ENCODE measurements at places on chromosomes 11 and 22.

DNA sequence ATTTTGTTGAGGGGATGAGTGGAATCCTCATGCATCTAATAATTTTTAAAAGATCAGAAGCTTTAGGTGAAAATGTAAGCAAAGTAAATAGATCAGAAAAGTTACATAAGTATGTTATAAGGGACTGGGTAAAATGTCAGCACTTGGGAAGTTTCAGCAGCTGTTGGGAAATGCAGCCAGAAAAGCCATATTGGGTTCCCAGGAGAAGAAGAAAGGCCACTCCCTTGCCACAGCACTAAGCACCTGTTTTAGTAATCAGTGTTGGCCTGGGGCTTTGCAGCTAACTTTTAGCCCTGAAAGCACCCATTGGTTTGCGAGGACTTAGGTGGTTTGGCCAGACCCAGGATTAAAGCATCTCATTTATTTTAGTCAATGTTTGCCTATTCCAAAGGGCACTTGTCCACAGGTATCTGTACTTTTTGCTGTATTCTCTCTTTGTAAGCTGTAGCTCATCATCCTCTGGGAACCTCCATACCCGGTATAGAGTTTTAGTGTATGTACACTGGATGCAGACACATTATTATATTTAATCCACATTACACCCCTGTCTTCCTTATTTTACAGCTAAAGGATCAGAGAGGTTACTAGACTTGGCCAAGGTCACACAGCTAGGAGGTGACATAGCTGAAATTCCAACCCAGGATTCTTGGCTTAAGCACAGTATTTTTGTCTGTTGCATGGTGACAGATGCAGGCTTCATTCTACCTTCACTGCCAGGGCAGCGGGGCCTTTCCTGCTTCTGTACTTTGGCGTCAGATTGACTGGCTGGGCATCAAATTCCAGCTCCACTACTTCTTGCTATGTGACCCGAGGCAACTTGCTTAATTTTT, 127.7 kb upstream of the SESN3 start:
- DNase-seq, result no peak

- DNase-seq, result no peak
These were observed 13.4 kb downstream of the AP5B1 start for GRCh38 chr11:65767406-65767805.

- no peak for DNase-seq
These were observed 32.8 kb downstream of the KCNQ1OT1 start for GRCh38 chr11:2666828-2667570.

DNA sequence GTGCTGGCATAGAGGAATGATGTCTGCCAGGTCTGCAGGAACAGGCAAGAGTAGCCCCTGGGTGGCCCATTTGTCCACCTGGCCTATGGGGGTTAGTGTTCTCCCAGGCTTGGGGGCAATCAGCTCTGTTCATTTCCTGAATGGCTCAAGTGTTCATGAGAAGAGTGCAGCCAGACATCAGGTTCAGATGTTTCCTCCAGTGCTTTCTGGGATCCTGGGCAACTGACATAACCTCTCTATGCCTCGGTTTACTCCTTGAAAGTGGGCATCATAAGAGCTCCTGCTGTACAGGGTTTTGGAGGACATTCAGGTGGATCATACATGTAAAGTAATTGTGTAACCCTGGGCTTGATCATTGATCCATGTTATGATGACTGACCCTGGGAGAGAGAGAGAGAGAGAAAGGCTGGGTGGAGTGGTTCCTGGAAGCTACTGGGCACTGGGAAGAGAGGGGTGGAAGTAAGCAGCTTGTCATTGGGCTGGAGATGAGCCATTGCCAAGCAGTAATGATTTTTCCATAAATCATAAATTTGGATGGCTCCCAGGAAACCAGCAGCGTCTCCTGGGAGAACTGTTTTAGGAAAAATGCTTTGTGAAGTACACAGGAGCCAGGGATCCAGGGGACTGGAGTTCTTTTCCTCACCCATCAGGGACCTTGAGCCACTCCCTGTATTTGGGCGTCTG, 30.2 kb upstream of the ACCSL start:
- no peak for DNase-seq

DNA sequence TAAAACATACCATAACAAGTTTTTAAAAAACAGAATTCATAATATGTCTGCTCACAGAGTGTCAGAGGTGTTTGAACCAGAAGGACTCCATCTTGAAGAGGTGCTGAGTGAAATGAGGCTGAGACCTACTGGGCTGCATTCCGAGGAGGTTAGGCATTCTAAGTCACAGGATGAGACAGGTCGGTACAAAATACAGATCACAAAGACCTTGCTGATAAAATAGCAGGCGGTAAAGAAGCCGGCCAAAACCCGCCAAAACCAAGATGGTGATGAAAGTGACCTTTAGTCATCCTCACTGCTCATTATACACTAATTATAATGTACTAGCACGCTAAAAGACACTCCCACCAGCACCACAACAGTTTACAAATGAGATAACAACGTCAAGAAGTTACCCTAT, 116.4 kb downstream of the ARHGAP32 start:
- DNase-seq, result no peak

DNA sequence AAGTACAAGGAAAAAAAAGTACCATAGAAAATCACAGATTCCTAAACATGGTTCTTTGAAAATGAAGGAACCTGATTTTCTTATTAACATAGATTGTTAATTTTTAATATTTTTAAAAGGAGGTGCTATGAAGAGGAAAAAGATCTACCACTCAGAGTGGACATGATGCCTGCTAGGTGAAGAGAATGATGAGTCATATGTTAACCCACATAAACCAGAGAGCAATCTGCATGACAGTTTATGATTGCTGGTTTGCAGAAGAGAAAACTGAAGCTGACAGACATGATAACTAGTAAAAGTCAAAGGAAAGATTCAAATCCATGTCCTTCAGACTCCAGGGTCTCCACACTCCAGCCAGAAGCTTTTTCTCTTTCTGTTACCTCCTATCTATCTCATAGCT, 1231.7 kb downstream of the LRRC4C start:
- no peak for DNase-seq

DNA sequence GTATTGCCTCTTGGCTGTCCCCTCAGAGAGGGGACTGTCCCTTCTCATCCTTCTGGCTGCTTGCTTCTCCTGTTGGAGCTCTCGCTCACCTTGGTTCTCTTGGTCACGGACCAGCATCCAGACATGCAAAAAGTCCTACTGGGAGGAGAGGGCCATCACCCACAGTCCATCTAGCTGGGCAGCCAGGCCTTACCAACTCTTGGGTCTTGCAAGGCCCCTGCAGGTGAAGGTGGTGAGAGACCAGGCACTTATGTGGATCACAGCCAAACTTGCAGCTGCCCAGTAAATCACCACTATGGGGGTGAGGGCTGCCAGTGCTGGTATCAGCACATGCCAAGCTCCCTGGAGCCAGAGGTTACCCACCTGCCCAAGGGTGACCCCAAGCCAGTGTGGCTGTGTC, 36.3 kb downstream of the KCNQ1OT1 start:
- DNase-seq, result no peak

GRCh38 chr11:506238-506994, 626 bp downstream of the RNH1 start:
- peak; percentile 98 for DNase-seq

DNA sequence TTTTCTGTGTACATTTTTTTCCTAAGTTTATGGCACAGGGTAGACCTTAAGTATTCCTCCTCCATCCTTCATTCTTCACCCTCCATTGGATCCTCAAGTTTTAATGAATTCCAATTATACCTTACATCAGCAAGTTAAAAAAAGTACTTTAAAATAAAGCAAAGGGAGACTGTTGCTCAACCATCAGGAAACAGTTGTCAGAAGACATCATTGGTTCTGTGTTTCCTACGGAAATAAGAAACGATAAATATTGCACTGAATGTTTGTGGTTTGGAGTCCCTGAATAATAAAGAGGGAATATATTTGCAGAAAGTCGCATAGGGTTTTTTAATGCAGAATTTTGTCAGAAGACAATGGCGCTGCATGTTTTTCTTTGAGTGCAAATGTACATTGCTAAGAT, 28.1 kb upstream of the LDHA start:
- DNase-seq, result no peak

GRCh38 chr22:41442240-41442792, 4.3 kb downstream of the TOB2 start:
- no peak for DNase-seq

- no peak for DNase-seq
These were observed 337.6 kb downstream of the CTTN start for GRCh38 chr11:70735976-70736375.

- no peak for DNase-seq
These were observed 80.0 kb downstream of the CTTN start for GRCh38 chr11:70478166-70478890.

All from AG20443 (cell line).